ENCODE measurements at places on chromosomes 12 and 14. TPM values are rescaled to one million over a fixed set of nuclear protein-coding genes. Genes with fewer than 3 reads are reported as not detected.

DNA sequence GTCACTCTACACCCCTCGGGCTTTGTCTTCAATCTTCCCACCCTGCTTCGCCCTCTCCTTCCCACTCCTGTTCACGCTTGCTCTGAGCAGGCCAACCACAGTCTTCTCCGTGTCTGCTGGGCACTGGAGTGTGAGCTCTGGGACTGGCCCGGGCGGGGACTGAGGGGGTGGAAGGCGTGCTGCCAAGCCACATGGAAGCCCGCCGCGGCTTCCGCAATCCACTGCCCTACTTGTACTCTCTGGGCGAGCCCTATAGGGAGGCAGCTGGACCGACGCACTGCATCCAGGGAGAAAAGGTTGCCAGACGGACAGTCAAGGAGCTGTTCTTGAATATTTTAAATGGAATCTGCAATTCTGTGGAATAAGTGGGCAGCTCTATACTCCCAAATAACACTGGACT lies 24.8 kb downstream of the GOLGA3 start:
- no peak for DNase-seq

DNA sequence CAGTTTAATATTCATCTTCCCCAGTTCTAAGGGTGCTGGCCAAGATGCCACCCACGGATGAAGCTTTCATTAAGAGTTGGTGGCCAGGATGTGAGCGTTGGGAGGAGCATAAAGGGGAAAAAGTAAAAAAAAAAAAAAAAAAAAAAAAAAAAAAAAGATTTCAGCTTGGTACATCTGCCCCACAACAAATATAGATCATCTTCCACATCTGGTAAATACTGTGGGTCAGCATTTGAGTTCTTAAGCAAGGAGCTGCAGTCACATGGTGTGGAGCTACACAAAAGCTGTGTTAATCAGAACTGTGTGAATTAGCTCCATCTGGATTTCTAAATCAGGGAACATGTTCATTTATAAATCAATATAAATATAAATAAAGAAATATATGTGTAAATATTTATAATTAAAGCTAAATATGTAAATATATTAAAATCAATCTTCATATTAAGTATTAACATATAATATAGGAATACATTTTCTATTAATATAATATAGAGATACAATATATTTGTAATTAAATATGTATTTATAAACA lies 262.3 kb downstream of the NUAK1 start:
- DNase-seq: no peak

GRCh38 chr12:91633734-91634357 lies 451.2 kb upstream of the DCN start:
- DNase-seq: no peak

GRCh38 chr12:3871356-3871755 lies 1.8 kb downstream of the PARP11 start:
- DNase-seq: no peak

DNA sequence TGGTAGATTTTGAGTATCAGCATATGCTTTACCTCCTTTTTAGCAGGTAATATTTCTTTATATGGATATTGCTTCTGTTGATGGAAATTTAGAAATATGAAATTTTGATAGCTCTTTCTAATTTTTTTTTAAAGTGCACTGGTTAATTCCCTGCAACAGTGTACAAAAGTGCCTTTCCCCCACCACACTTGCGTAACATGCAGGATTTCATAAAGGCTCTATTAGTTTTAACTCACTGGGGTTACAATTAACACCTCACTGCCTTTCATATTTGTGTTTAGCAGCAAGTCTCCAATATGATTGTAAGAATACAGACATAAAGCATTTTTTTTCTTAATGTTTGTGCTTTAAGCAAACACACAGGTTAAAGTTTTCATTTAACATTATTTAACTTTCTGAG lies 25.6 kb downstream of the MNAT1 start:
- no peak for DNase-seq

DNA sequence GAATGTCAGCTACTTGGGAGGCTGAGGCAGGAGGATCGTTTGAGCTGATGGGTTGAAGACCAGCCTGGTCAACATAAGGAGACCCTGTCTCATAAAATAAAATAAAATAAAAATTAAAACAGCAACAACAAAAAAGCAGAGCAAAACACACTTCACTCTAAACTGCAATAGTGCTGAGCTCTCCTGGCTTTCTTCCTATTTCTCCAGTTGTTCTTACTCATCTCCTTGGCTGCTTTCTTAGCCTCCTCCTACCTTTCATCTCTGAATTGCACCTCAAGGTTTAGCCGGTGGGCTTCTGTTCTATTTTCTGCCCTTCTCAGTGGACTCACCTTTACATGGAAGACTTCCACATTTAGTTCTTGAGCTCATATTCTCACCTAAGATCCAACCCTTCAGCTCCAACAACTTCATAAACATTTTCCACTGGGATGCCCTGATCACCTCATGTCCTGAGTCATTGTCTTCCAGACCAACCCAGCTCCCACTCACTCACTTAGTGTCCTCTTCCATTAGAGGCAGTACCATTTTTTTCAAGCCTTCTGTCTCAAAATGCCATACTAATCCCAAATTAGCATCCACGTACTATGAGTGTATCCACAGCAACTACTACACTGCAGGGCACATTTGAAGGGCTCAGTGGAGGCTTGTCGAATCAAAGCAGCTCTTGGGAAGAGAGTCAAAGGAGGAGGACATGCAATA lies 41.2 kb upstream of the TMED10 start:
- no peak for DNase-seq

GRCh38 chr12:106096376-106096775 lies 42.4 kb downstream of the NUAK1 start:
- DNase-seq: no peak

DNA sequence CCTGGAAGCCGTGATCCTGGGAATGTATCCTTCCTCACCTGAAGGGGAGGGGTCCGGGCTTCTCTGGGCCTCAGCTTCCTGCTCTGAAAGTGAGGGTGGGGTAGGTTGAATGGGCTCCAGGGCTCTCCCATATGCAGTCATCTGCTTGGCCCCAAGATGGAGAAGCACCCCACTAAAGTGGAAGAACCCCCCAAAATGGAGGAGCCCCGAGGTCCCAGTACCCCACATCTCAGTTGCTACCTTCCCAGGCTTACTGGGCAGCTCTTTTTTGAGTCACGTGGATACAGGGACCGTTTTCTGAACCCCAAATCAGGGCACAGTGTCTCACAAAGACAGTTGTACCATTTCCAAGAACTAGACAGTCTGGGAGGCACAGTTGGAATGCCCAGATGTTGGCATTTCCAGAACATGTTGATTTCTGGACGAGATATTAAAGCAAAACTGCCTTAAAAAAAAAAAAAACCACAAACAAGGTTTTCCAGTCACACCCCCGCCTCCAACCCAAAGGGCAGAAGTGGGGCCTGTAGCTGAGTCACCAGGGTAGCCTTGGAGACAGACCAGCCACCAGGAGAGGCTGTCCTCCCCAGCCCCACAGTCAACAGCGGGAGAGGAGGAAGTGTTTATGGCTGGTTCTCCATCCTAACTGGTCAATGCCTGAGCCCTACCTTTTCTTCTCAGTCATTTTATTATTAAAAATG lies 12.1 kb downstream of the VASH1 start:
- DNase-seq: no peak

GRCh38 chr14:54845641-54846040 lies 57.0 kb downstream of the GCH1 start:
- DNase-seq: no peak

RIN3 gene
- polyA plus RNA-seq: 17.0 TPM

ENDOU gene
- polyA plus RNA-seq: 0.55 TPM

PLD4 gene
- polyA plus RNA-seq: 4.6 TPM

PDE3A gene
- 11.1 TPM for polyA plus RNA-seq

Measured in muscle of back (tissue), 13 donors.